Ascending aorta (tissue), 2 donors: ENCODE measurements at places on chromosomes 4 and X. TPM values are rescaled to one million over a fixed set of nuclear protein-coding genes. Genes with fewer than 3 reads are reported as not detected.

Gene CA5B
- total RNA-seq = 13.5 TPM

Gene NOX1
- total RNA-seq = not detected

Gene GPR34
- total RNA-seq = 1.5 TPM

Gene KLHL34
- total RNA-seq = not detected

- H3K4me3 ChIP-seq = no peak overlapping the region
- no peak overlapping the region for H3K27ac ChIP-seq
- no peak for DNase-seq
- H3K36me3 ChIP-seq = no peaks in the 10 kb centered on the region
These were observed 2.1 kb downstream of the MBNL3 start for GRCh38 chrX:132486599-132487178.

DNA sequence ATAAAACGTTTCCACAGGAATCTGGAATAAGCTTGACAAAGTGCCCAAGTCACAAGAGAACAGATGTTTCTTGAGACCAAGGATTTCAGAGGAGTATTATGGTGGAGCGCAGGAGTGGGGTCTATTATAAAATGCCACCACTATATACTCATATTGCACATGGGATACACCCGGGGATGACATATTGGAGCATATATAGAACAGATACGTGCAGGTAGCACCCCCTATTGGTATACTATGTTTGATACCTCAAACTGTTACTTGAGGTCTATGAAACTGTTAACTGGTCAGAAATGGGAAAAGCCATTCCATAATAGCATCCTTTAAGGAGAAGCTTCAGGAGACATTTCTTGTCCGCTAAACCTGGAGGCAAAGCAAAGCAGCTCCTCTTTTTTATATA, 86.0 kb downstream of the PCYT1B start:
- no peak for DNase-seq
- H3K4me1 ChIP-seq = no peaks in the 10 kb centered on the region
- H3K36me3 ChIP-seq = no peaks in the 10 kb centered on the region
- H3K27ac ChIP-seq = no peak overlapping the region

DNA sequence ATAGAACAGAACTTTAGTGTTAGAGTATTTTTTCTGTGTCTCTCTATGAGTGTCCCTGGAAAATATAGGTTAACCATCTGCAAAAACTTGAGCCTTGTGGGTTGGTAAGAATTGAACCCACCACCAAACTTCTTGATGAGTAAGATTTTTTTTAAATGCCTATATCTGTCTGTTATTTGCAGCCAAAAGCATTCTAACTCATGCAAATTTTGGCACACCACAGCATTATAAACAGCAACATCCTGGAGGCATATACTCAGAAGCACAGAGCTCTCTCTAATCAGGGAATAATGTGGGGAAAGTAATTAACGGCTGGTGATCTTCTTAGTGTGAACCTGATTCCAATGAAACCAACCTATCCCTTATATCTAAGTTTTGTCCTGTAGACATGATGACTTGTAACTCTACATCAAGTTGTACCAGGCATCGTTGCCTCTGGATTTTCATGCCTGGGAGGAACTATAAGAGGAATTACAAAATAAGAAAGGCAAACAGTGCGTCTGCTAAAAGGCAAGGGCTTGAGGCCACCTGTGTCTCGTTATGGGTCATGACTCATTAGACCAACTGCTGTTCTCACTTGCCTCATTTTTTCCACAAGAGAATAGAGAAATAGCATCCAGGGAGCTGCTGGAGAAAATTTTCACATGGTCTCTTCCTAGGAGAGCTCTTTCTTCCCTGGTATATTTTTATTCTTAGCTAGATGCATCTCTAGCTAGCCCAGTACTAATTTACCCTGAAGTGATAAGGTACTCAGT, 202.4 kb downstream of the CHIC2 start:
- no peak overlapping the region for H3K27ac ChIP-seq
- no peak for DNase-seq
- no peaks in the 10 kb centered on the region for H3K27me3 ChIP-seq
- H3K36me3 ChIP-seq = no peaks in the 10 kb centered on the region
- H3K4me3 ChIP-seq = no peak overlapping the region

GRCh38 chr4:76597423-76597979, 162.5 kb downstream of the SHROOM3 start:
- peaks cover 65% of the 10 kb centered on the region for H3K4me1 ChIP-seq
- DNase-seq = no peak
- H3K27ac ChIP-seq = peak overlapping the region; percentile 25

DNA sequence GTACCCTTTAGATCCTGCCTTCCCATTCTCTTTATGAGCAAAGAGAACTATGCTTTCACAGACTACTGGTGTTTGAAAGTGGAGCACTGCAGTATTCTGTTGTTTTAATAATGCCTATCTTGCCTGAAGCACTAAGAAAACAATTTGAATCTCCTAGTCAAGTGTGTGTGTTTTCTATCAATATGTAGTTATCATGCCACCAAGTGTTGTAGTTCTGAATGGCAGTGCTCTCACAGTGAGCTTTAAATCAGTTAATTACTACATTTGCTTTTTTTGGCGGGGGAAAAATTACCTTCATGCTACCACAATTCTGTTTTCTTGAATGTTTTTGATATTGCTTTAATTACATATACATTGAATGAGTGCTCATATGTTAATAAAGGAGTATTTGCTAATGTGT, 143.6 kb upstream of the FAM47A start:
- no peak overlapping the region for H3K4me3 ChIP-seq
- no peak overlapping the region for H3K27ac ChIP-seq
- no peaks in the 10 kb centered on the region for H3K36me3 ChIP-seq

- no peaks in the 10 kb centered on the region for H3K36me3 ChIP-seq
- no peak for DNase-seq
- no peak overlapping the region for H3K4me3 ChIP-seq
- H3K4me1 ChIP-seq = peaks cover 2% of the 10 kb centered on the region
- no peaks in the 10 kb centered on the region for H3K27me3 ChIP-seq
- peak overlapping the region; percentile 82 for H3K27ac ChIP-seq
These were observed 43.1 kb upstream of the C1GALT1C1 start for GRCh38 chrX:120672841-120673530.

- no peaks in the 10 kb centered on the region for H3K4me1 ChIP-seq
- no peaks in the 10 kb centered on the region for H3K36me3 ChIP-seq
- no peak overlapping the region for H3K4me3 ChIP-seq
- no peak overlapping the region for H3K27ac ChIP-seq
These were observed 233.8 kb downstream of the FRMPD4 start for GRCh38 chrX:12372111-12372510.

- H3K4me3 ChIP-seq = peak overlapping the region; percentile 68
- peaks cover 10% of the 10 kb centered on the region for H3K4me1 ChIP-seq
- H3K36me3 ChIP-seq = no peaks in the 10 kb centered on the region
- H3K27ac ChIP-seq = peak overlapping the region; percentile 27
- peak; percentile 70 for DNase-seq
These were observed 4.2 kb upstream of the LEF1 start for GRCh38 chr4:108172753-108173598.

DNA sequence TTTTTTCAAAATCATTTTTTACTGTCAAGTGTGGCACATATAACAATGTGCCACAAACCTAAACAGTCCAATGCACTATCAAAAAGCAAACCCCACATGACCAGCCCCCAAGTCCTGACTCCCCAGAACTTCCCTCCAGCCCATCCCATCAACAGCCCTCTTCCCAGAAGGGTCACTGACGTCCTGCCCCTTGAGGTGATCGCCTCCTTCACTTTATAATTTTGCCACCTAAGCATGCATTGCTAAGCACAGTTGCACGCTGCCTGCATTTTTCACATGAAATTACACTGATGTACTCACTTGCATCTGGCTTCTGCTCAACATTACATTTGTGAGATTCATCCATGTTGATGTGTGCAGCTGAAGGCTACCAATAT, 42.5 kb downstream of the HTRA3 start:
- no peak for DNase-seq
- no peaks in the 10 kb centered on the region for H3K27me3 ChIP-seq
- no peak overlapping the region for H3K4me3 ChIP-seq
